ENCODE measurements at places on chromosomes 7 and 10.

- DNase-seq: no peak
These were observed 10.3 kb upstream of the GARS1 start for GRCh38 chr7:30584415-30584814.

GRCh38 chr10:99526861-99527504 lies 5.8 kb upstream of the NKX2-3 start:
- no peak for DNase-seq

DNA sequence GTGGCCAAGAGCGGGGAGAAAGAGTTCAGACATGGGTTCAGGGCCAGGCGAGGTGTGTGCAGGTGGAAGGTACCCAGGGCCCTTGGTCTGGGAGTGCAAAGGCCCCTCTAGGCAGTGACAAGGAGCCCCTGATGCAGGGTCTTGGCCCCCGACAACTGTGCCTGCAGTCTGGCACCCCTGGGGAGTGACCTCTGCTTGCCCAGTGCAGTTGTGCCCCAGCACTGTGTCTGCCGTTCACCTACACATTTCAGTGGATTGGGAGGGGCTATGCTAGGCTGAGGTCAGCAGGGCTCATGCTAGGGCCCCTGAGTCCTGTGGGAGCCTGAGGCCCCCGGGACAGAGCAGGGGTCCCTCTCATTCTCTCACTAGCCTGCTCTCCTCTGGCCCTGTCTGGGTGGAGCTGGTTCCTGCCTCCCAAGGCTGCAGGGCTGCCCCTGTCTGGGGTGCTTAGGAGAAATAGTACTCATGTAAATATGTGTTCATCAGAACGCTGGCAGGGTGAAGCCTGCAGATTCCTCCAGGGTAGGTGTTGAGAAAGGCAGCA lies 550.4 kb downstream of the TCERG1L start:
- no peak for DNase-seq

- no peak for DNase-seq
These were observed 45.7 kb downstream of the VAX1 start for GRCh38 chr10:117092386-117092785.

- peak; percentile 84 for DNase-seq
These were observed 171.1 kb upstream of the GRB10 start for GRCh38 chr7:50953820-50954219.

GRCh38 chr7:157703131-157703530 lies 366.3 kb downstream of the DNAJB6 start:
- no peak for DNase-seq
